ENCODE measurements at places on chromosomes 1 and 21.

- peak; percentile 71 for DNase-seq
These were observed 107.3 kb upstream of the RUNX3 start for GRCh38 chr1:25037174-25038074.

DNA sequence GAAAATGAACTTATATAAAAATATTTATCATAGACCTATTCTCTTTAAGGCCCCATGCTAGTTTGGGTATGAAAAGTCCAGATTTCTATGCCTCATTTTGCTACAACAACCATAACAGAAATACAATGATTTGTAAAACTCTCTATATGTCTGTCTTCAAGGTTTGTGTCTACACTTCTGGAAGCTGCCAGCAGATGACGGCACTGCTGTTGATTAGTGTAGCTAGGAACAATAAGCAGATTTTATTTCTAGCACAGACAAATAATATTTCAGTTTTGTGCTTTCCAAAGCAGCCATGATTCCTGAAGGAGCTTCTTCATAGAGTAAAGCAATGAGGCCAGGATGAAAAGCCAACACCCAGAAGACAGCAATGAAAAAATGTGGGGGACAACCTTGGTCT is 779.6 kb upstream of the ADGRL2 start:
- no peak for DNase-seq

GRCh38 chr1:198966519-198966918 is 327.7 kb downstream of the PTPRC start:
- DNase-seq: no peak

DNA sequence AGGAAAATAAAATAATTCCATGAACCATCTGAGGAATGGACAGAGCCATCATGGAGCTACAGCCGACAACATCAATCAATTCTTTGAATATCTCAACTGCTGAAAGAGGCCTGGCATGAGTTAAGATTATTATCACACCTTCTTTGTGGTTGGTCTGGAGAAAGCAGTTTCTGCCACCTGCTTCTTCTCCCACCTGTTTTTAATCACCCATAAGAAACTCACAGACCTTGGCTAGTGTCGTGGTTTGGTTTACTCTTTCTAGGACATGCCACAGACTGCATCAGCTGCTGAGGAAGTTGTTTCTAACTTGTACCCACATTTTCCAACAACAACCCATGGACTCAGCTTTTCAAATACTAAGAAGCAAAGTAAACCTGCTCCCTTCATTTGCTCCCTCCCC is 65.6 kb downstream of the NTPCR start:
- no peak for DNase-seq

- DNase-seq: no peak
These were observed 23.2 kb downstream of the SLC27A3 start for GRCh38 chr1:153798468-153798780.

- DNase-seq: no peak
These were observed 32.6 kb upstream of the SPOCD1 start for GRCh38 chr1:31848381-31848897.

All from GM20000 (cell line).